LHCN-M2 (cell line): ENCODE measurements at places on chromosomes 11 and 22. TPM values are rescaled to one million over a fixed set of nuclear protein-coding genes. Genes with fewer than 3 reads are reported as not detected.

The SLC22A8 gene
- total RNA-seq = not detected in 2 replicates

The PANX2 gene
- 0.17 TPM in 1 of 2 replicates, not detected in the other for total RNA-seq

The OR4D9 gene
- not detected in 2 replicates for total RNA-seq

The PATE2 gene
- total RNA-seq = not detected in 2 replicates

The NTM gene
- total RNA-seq = 45.6 and 50.4 TPM in 2 replicates

The SCGB1D2 gene
- total RNA-seq = not detected in 2 replicates
